Ovary (tissue), 10 donors: ENCODE measurements at places on chromosomes 3 and 15. TPM values are rescaled to one million over a fixed set of nuclear protein-coding genes. Genes with fewer than 3 reads are reported as not detected.
A peak's percentile ranks its signal among the peaks of the same experiment; 100 is the strongest.

DNA sequence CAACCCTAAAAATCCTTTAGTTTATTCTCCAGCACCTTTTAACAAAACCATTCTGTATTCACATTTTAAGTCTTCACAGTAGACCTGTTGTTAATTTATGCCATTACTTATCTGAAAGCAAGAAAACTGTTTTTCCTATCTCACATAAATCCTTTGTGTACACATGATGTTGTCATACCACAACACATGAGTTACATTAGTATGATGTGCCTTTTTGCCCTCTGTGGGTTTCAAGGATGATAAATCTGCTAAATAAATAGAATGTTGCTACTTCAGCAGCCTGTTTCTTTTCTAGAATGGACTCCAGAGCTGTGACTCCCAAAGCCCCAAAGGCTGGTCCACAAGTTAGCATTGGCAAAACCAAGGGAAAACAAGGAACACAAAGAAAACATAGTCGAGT is 151.6 kb downstream of the SERPINI1 start:
- DNase-seq = no peak

GRCh38 chr15:64216730-64217428 is 54.1 kb upstream of the PPIB start:
- DNase-seq = peak; percentile 60

DNA sequence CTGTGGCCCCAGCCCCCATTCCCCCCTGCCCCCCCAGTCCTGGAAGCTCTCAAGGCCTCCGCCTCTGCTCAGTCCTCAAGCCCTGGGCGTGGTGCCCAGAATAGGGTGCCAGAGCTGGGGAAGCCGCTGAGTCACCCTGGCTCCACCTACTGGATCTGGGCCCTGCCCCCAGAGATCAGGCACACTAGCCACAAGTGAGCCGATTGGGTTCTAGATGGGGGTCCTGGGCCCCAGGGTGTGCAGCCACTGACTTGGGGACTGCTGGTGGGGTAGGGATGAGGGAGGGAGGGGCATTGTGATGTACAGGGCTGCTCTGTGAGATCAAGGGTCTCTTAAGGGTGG is 5.7 kb downstream of the EIF4G1 start:
- DNase-seq = peak; percentile 99

GRCh38 chr3:138964923-138965322 is 17.9 kb downstream of the FOXL2NB start:
- DNase-seq = no peak

SCN10A gene
- total RNA-seq = not detected

P4HTM gene
- 41.0 TPM for total RNA-seq

- no peak for DNase-seq
Observed at GRCh38 chr3:133171831-133172230, 133.6 kb downstream of the TMEM108 start.

ATP2B2 gene
- not detected for total RNA-seq
